ENCODE measurements at places on chromosomes 1 and 21.

- DNase-seq = no peak
Measured at GRCh38 chr1:22041505-22041904, 11.0 kb upstream of the CDC42 start.

DNA sequence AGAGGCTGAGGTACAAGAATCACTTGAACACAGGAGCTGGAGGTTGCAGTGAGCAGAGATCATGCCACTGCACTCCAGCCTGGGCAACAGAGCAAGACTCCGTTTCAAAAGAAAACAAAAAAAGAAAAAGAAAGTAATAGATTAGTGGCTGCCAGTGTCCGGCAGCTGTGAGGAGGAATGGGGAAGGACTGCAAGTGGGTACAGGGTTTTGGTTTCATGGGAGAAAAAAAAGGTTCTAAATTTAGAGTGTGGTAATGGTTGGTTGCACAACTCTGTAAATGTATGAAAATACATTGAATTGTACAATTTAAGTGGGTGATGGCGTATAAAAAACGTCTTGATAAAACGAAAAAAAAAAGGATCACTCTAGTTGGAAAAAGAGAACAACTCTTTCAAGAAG, 6.7 kb downstream of the TAF1A start:
- DNase-seq = no peak

- no peak for DNase-seq
Measured at GRCh38 chr21:44275041-44275440, 10.6 kb upstream of the AIRE start.

GRCh38 chr21:38574895-38575575, 76.8 kb upstream of the ERG start:
- no peak for DNase-seq

DNA sequence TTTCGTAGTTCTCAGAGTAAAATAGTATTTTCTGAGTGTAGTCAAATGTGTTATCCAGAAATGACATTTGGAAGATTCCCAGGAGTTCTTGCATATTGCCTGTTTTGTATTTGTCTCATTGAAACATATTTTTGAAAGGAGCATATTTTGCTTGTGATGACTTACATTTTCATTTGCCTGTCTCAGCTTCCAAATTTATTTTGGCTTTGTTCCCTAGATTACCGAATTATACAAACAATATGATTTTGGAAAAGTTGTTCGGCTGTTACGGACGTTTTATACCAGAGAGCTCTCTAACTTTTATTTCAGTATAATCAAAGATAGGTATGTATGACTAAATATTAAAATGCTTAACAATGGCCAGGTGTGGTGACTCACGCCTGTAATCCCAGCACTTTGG, 46.0 kb downstream of the IARS2 start:
- no peak for DNase-seq

- DNase-seq = no peak
Measured at GRCh38 chr1:179031284-179031683, 5.6 kb downstream of the FAM20B start.

- DNase-seq = no peak
Measured at GRCh38 chr1:54070171-54070837, 16.9 kb downstream of the TCEANC2 start.

DNA sequence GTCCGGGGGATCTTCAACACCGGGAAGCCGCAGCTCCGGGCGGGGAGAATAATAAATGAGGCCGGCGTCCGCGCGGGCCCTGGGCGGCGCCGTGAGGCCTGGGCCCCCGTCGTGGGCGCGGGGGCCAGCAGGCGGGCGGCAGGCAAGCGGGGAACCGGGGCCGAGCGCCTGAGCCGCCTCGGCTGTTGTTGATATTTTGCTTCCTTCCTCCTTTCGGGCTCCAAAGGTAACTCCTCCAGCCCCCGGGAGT, at the start of gene MEF2D:
TSS of gene MEF2D (minus strand) at position 233 of the 250 bp plus-strand sequence. CDS start 17,483 bp downstream, outside the sequence.
- no peak for DNase-seq

GRCh38 chr21:38241029-38241740, 15.6 kb upstream of the KCNJ15 start:
- no peak for DNase-seq

DNA sequence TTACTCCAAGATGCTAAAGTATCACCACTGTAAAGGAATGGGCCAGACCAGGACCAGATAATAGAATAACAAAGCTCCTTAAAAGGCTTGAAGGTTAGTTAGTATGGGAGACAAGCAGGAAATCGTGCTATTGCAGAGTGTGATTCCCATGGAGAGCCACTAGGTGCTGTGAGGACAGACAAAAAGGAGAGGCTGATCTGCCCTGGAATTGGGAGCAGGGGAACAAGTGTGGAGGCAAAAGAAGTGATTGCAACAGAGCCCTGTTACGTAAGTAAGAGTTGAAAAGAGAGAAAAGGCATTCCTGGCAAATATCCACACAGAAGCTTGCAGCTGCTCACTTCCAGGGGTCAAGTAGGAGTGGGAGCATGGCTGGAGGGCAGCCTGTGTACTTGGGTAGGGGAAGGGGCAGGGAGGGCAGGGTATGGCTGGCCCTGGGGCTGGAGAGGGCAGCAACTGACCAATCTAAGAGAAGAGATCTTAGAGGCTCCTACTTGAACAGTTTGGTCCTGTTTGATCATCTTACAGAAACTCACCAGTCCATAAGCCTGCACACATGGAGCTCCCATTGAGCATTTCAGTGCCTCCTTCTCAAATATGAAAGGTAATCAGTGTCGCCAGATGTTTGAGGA, 207.7 kb upstream of the GJB5 start:
- no peak for DNase-seq

DNA sequence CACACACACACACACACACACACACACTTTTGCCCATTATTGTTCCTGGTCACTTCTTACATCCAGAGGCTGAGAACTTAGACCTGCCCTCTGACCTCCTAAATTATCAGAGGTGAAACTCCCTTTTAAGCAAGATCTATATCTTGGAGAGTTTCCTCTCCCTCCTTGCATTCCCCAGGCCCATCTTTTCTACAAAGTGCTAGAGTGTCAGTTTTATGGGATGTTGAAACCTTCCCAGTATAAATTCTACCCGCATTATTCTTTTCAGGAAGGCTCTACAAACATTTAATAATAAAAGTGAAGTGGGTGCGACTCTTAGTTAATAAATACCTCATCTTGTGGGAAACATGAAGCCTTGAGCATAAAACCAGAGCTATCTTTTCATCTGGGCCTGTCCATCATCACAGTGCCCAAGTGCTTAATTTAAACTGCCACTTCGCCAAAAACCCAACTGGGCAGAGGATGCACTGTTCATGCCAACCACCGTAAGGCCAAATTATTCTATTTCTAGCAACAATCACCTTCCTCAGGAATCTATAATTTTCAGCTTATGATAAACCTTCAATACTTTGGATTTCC, 458.2 kb upstream of the RUNX1 start:
- DNase-seq = no peak

- DNase-seq = no peak
Measured at GRCh38 chr1:183896466-183897048, 91.6 kb downstream of the RGL1 start.

GRCh38 chr21:36988536-36988935, 18.0 kb upstream of the RIPPLY3 start:
- DNase-seq = no peak

DNA sequence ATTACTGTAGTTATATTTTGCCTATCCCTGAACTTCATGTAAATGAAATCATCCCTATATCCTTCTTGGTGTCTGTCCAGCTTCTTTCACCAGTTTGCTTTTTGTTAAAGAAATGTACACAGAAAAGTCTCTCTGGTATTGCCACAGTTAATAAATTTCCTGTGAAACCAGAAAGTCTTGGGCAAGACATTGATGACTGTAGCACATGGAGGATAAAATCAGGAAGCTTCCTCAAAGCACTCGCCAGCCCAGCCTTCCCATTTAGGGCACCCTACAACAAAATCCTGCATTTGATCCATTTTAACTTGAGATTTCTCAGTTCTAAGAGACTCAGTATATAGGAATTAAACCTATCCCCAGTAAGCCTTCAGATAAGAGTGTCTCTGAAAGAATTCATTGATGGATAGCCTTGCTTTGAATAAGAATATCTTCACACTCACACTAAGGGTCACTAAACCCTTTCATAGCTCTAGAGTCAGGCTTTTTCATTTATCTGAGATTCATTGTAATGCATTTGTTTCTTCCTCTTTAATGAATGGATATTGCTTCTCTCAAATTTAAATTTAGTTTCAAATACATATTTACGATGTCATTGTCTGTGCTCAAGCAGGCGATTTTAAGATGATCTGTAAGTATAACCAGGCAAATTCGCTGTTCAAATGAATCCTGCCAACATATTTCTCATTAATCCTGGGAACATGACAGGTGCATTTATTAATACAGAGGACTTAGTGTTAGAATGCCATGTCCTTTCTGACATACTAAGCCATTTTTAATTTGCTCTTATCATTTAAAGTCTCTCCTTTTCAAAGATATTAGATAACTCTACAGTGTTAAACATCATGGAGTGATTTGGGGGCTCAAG, 153.1 kb downstream of the GRIK1 start:
- no peak for DNase-seq

DNA sequence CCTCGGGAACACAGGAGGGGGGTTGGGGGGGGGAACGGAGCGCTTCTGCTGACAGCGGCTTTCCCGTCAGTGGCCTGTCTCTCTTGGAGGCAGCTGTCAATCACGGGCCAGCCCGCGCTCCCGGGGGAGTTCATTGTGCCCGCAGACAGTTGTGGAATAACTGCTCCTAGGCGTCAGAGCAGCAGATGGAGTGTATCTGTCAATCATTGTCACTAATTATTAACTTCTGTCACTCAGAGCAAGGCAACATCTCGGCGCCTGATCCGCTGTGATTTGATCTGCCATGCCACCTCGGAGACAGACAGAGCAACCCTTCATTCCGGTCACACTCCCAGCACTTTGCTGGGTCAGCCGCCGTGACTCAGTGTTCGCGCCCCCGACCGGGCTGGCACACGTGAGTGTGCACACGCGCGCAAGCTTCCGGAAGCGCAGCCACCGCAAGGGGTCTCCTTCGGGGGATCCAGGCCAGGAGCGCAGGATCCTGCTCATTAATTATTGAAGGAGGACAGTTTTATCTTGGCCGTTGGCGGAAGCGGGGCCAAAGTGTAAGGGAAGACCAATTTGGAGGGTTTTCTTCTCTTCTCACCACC, 75.8 kb downstream of the RRAGC start:
- DNase-seq = no peak

GRCh38 chr1:84427250-84428188, 29.2 kb downstream of the DNASE2B start:
- DNase-seq = no peak

DNA sequence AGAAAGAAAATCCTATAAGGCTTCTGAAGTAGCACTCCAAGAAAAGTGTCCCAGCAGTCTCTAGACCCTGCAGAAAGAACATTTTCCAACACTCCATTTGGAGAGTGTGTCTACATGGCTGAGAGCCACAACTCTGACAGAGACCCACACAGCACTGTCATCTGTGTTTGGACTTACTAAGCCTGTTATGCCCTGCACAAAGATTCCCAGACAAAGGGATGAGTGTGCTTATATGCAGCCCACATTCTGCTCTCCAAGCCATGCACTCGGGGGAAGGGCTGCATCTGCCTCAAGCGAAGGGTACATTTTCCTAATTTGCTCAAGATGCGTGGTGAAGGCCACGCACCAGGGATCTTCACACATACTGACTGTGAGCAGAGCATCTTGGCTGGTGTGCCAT, 24.4 kb upstream of the SLAMF6 start:
- no peak for DNase-seq

DNA sequence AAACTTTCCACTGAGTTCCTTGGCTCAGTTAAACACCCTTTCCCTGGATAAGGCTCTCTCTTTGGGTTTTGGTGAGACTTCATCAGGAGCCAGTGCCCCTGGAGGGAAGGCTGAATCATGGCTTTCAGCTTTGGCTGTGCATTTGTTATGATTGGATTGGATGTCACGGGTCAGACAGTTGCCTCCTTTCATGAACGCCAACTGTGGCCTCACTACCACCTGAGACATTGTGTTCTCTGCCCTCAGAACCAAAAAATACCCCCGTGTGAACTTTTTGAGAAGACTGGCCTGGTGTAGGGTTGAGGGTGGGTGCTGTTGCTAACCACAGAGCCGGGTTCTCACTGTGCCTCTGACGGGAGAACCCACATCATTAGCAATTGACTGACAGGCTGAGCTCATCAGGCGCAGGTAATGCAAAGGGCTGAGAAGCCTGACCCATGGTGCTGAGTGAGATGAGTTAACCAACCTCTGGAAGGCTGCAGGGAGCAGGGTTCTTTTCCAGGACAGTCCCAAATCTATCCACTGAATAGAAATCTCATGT, 65.6 kb downstream of the HHAT start:
- no peak for DNase-seq

DNA sequence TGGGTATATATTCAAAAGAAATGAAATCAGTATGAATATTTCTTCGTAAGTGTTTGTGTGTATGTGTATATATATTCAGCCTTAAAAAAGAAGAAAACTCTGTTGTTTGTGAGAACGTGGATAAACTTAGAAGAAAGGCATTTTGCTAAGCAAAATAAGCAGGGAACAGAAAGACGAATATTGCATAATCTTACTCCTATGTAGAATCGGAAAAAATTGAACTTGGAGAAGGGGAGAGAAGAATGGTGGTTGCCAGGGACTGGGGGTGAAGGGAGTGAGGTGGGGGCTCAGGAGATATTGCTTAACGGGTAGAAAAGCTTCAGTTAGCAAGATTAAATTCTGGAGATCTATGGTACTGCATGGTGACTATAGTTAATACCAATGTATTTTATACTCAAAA, 40.3 kb upstream of the NEK7 start:
- DNase-seq = no peak

- DNase-seq = no peak
Measured at GRCh38 chr1:202245391-202245790, 51.8 kb downstream of the LGR6 start.

- DNase-seq = no peak
Measured at GRCh38 chr1:37362594-37363385, 111.6 kb upstream of the ZC3H12A start.

DNA sequence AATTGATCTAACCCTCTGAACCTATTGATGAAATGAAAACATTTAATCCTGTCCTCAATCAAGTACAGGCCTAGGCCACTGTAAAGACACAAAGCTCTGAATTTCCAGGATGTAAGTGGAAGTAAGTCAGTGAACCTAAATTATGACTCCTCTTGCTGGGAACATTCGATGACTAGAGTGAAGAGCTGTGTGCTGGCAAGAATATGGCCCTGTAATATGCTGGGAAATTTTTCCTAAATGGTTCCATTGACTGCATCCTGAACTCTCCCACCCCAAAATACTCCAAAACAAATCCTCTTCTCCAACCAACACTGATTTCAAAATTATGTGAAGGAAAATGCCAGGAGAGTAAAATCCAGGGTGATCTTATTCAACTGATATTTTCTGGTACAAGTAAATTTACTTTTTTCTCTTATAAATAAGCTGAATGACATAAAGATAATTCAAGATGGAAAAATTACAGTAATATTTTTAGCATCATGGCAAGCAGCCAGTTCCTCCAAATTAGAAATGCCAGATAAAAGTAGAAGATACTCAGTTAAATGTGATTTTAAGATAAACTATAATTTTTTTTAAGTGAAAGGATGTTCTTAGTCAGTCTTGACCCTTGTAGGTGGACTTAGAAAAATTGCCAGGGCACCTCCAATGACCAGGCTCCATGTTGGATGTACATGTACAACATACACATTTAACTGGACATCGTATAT, 269.4 kb downstream of the PTGER3 start:
- no peak for DNase-seq
